ENCODE measurements at places on chromosomes 5 and 9.

DNA sequence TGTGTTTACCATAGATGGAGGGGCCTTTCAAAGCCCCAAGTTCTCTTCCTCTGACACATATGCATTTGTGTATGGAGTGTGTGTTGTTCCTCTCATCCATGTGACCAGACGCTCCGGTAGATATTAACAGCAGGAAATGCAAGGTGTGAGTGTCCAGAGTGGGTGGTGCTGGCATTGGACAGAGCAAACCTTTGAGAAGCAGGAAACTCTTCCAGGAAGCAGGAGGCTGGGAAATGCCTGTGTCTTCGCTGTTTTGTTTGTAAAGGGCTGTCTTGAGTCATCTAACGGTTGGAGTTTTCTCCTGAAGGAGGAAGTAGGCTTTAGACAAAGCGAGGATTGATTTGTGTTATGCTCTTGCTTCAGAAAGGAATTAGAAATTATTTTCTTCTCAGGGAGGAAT lies 370.9 kb downstream of the PLK2 start:
- no peak for DNase-seq

- no peak for DNase-seq
Measured at GRCh38 chr5:108467563-108467962, 85.7 kb upstream of the FBXL17 start.

DNA sequence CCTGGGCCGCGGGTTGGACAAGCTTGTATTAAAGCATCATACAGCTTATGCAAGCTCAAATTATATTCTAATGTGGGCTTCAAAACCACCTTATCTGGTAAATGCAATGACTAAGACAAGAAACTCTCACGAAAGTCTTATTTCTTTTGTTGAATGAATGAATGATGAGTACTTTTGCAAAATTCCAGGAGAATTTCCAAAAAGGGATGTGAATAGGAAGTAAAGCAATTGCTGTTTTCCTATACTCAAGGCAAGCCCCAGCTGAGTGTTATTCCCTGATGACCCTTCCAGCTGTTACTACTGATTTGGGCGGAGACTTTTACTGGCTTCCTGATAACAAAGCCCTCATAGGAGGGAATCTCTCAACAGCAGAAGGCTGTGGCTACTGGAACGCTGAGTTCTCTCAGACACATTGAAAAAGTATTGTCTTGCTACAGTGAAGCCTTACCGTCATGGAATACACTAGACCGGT lies 162.8 kb downstream of the SREK1 start:
- DNase-seq = no peak

- no peak for DNase-seq
Measured at GRCh38 chr9:91803151-91803940, 146.7 kb downstream of the ROR2 start.

DNA sequence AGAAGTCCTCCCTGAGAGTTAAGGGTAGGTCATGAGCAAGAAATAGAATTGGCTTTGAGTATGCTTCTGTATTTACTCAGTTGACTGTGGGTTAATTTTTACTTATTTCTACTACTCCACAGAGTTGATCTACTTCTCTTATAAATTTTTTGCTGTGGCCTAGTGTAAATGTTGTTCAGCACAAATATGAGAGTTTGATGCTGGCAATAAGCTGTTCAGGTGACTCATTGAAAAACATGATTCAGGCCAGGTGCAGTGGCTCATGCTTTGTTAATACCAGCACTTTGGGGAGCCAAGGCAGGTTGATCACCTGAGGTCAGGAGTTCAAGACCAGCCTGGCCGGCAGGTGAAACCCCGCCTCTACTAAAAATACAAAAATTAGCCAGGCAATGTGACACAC lies 4.5 kb upstream of the CDK7 start:
- no peak for DNase-seq

DNA sequence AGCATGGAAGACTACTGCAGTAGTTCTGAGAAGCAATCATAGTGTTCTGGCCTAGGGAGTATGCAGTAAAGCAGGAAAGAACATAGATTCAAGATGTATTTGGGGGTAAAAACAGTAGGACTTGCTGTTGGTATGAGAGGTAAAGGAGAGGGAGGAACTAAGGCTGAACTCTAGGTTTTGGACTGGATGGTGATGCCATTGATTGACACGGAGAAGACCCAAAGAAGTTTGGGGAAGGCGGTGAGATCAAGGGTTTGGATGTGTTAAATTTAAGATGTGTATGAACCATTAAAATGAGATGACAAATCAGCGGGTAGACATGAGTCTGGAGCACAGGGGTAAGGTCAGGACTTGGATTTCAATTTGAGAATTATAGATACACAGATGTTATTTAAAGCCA lies 2.0 kb upstream of the CDC37L1 start:
- DNase-seq = no peak

DNA sequence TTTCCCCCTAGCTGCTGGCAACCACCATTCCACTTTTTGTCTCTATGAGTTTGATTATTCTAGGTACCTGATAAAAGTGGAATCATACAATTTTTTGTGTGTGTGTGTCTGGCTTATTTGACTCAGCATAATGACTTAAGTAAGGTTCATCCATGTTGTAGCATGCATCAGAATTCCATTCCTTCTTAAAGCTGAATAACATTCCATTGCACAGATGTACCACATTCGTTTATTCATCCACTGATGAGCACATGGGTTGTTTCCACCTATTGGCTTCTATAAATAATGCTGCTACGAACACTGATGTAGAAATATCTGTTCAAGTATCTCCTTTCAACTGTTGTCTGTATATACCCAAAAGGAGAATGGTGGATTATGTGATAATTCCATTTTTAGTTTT lies 33.7 kb downstream of the AP3B1 start:
- DNase-seq = no peak
